ENCODE measurements at places on chromosomes 6 and 20.
A peak's percentile ranks its signal among the peaks of the same experiment; 100 is the strongest.

DNA sequence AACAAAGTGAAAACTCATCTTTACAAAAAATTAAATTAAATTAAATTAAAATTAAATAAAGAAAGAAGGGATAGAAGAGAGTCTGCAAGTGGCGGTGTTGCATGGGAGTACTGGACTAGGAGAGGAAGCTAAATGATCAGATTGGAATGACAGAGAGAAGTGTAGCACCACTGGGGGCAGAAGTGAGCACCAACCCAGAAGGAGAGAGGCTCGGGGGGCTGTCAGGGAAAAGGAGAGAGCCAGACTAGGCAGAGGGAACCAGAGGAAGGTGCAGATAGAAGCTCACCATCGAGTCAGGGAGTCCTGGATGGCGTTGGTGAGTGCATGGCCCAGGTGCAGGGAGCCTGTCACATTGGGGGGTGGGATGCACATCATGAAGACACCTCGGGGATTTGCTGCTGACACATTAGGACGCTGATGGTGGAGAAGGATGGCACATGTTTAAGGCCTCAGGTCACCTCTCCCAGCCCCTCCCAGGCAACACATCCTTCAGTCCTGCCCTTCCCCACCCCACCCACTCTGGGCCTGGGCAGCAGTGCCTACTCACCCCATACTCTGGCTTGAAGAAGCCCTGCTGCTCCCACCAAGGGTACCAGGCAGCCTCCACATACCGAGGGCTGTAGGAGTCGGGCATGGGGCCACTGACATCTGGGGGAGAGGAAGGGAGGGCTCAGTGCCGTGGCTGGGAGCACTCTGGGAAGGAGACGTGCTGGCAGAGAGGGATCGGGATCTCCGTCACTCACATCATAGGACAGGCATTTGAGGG, 4.0 kb downstream of the VARS1 start:
- DNase-seq = peak; percentile 16

DNA sequence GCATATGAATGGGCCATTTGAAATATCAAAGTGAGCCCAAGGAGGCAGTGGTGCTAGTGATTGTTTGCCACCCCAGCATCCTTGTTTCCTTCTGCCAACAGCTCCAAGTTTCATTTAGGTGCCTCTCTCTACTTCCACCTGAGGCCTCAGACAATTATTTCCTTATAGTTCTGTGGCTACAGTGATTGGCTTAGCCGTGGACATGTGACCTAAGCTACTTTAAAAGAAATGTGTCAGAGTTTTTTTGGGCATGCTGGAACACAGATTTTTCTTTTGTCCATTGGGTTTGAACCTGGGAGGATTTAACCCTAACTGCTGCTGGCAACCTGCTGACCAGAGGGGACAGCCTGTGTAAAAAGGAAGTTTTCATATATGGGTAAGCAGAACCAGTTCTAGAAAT, 319.4 kb downstream of the CD109 start:
- DNase-seq = no peak

DNA sequence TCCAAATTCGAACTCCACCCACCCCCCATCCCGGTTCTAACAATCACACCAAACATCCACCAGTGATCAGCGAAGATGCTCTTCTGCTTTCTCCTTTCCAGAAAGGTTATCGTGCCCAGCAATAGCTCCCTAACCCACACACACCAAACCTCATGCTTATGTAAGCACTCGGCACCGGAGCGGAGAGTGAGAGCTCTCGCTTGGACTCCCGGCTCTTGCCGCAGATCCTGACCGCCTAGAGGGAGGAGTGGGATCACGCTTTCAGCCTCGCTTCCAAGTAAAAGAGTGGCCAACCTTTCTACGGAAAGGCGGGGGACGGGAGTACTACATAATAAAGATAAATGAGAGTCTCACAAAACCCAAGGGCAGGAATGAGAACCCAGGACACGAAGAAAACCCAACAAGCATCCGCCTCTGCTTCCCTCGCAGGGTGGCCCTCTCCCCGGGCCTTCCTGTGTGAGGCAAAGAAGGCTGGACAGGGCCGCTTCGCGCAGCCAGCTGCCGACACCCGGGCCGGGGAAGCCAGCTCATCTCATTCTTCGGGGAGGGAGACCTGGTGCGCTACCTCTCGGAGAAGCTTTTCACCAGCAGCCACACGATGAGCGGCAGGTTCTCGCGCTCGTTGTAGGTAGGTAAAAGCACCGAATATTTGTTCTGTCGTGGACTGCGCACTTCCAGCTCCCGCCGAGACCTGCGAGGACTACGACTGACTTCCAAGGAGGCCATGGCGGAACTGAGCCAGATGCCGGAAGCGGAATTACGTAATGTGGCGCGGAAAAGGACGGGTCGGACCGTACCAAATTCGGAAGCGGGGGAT, at the start of gene DPM1:
TSS of gene DPM1 (minus strand) at position 735 of the 817 bp plus-strand sequence. CDS start at position 726, 9 bp downstream.
- no peak for DNase-seq

- peak; percentile 12 for DNase-seq
Measured at GRCh38 chr6:119350952-119351372, 1.4 kb upstream of the MAN1A1 start.

GRCh38 chr6:170148709-170149470, 142.0 kb downstream of the DLL1 start:
- no peak for DNase-seq

- no peak for DNase-seq
Measured at GRCh38 chr20:51697096-51697826, 70.9 kb downstream of the ATP9A start.

DNA sequence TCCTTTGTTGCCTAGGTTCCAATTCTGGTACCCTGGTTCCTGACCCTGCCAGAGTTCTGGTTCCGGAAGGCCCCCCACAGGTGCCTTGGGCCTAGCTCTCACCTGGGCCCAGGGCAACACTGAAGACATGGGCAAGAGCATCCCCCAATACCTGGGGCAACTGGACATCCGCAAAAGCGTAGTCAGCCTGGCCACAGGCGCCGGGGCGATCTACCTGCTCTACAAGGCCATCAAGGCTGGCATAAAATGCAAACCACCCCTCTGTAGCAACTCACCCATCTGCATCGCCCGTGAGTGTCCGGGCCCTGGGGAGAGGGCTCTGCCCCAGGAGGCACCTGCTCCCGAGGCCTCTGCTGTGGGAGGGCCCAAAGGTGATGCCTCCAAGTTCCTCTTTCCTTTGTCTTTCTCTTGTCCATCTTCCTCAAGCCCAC, at the start of gene ARMC12:
TSS of gene ARMC12 (plus strand) at position 51 of the 431 bp plus-strand sequence. CDS start at position 128, 77 bp downstream.
- DNase-seq = no peak

GRCh38 chr6:52407467-52407866, 12.7 kb upstream of the EFHC1 start:
- DNase-seq = peak; percentile 39

DNA sequence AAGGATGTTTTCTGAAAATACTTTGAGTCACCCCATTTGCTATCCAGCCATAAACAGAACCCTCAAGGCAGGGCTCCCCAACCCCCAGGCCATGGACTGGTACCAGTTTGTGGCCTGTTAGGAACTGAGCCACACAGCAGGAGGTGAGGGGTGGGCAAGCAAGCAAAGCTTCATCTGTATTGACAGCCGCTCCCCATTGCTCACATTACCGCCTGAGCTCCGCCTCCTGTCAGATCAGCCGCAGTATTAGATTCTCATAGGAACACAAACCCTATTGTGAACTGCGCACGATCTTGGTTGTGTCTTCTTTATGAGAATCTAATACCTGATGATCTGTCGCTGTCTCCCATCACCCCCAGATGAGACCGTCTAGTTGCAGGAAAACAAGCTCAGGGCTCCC, 543.8 kb downstream of the CBLN4 start:
- DNase-seq = no peak

DNA sequence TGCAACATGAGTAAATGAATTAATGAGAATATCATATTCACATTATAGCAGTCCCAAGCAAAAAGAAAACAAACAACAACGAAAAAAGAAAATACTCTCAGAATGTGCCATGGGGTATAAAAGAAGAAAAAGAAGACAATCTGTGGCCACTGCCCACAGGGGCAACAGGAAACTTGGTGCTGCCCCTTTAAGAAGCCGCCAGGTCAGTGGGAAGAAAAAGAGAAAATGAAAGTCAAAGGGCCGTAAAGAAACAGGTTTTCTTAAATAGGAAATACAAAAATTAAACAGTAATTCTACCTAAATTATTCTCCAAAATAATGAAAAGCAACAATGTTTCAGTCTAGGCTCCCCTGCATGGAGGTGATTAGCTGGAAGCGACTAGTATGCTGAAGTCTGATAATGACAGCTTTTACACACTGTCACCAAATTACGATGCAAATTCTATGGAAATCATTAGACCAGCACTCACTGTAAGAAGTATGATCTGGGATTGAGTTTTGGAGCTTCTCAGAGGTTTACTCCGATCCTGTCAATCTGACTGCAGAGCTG, 23.6 kb downstream of the GMDS start:
- DNase-seq = no peak

DNA sequence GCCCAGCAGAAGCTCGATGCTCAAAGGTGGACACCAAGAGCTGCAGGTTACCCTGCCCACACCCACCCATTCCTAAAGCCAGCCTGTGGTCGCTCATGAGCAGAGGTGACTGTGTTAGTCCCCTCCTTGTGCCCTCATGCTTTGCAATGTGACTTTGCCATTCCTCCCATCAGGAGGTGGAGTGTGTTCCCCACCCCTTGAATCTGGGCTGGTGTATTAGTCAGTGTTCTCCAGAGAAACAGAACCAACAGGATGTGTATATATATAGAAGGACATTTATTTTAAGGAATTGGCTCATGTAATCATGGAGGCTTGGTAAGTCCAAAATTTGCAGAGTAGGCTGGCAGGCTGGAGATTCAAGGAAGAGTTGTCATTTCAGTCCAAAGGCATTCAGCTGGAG, 54.4 kb upstream of the RNF24 start:
- no peak for DNase-seq

DNA sequence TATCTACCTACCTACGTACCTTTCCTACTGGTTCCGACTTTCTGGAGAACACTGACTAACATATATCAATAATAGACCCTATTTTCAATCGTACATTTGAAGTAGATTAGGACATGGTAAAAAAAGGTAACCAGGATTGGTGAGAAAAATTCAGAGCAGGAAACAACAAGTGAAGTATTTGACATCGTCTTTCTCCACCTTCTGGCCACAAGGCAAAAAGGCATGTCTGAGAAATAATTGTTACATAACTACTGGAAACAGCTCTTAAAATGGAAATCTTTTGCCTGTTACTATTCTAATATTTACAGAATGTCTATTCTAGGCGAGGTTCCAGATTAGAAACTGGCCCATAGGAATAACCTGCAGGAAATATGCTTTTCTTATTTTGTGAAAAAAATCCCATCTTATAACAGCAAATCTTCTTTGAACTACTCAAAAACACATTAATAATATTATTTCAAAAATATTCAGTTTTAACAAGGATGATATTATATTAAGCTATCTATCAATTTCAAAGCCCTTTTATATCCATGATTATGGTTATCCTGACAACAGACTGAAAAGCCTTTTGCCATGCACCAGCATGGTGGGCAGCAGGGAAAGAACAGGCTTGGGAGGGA, 80.8 kb downstream of the RCAN2 start:
- no peak for DNase-seq

GRCh38 chr6:7147051-7147671, 39.4 kb downstream of the RREB1 start:
- peak; percentile 25 for DNase-seq

DNA sequence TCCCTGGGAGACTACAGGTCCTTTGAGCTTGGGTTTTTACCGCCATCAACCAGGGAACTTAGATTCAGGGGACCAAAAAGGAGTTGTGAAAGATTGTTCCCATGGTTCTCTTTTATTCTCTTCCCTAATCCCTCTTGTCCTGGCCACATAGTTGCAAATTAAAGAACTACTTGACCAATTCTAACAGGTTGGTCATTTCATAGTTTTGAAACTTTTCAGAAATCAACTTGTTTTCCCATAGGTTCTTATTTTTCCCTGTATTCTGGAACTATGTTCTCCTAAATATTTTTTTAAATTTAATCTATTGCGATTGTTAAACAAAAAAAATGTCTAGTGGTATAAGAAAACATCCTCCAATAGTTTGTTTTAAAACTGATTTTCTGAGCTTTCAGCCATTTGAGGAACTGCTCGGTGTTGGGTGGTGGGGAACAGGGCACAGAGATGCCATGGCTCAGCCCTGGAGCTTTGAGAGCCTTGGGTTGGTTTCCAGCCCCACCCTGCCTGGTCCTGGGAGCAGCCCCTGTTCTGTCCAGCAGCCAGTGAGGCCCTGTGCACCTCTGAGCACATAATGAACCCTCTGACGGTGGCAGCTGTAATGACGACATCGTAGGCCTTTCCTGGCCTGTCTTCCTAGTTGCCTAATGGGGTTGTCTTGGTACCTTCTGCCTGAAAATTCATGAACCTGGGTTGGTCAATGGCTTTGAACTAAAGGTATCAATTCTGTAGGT, 53.5 kb downstream of the TBC1D7 start:
- no peak for DNase-seq

DNA sequence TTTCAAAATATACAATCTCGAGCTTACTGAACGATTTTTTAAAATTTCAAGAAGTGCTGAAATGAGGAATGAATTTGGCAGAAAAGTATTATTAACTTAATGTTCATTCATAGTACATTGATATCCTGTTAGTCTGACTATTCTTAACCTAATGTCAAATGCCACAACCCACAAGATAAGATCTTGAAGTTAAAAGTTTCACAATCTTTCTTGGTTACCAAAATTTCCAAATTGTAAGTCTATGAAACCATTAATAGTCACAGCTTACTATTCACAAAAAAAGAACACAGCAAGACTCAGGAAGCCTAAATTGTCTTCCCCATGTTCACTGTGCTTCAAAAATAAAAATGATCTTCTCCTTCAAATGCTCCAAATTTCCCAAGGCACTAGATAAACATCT, 71.3 kb downstream of the HACE1 start:
- DNase-seq = no peak

DNA sequence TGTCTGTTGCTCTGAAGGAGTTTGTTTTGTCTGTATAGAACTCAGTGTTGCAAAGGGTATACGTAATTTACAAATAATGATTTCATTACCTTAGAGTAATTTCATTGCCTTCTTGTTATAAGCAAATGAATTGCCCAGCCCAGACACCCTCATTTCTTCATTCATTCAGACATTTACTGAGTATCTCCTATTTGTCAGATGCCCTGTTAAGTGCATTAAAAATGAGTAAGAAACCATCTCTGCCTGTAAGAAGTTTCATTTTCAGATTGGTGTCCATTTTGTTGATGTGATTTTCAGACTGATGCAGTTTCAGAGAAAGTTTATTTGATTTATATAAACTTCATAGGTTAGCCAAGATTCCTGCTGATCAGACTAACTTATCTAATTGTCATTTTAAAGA, 429.3 kb downstream of the PHF3 start:
- no peak for DNase-seq

GRCh38 chr6:15901141-15902115, 227.5 kb upstream of the MYLIP start:
- DNase-seq = peak; percentile 13

- no peak for DNase-seq
Measured at GRCh38 chr6:10460096-10460495, 45.2 kb upstream of the TFAP2A start.

- no peak for DNase-seq
Measured at GRCh38 chr6:72623808-72624207, 1.9 kb downstream of the KCNQ5 start.

DNA sequence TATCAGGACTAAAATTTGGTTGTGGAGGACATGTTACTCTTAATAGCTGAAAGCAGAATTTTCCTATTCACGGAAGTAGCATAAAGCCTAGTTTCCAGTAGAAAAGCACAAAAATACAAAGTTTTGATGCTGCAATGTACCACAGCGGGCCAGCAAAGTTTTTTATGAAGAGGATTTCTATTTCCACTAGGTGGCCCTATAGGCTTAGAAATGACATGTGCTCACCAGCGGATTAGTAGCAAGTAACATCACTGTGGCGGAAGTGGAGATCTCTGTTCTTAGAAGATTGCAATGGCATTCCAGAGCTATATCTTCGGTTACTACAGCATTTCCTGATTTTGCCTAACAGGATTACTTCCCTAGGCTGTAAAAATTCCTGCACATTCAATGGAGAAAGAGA, 1219.0 kb upstream of the EYS start:
- DNase-seq = no peak

All from RCC 7860 (cell line).